ENCODE measurements at places on chromosomes 13 and 19. TPM values are rescaled to one million over a fixed set of nuclear protein-coding genes. Genes with fewer than 3 reads are reported as not detected.

Gene GZMM
- total RNA-seq, result 0.30 TPM

Gene ERVV-1
- total RNA-seq, result not detected

Gene CYSLTR2
- 2.4 TPM for total RNA-seq

Gene SF3A2
- total RNA-seq, result 51.5 TPM

Gene C1QTNF9
- total RNA-seq, result 2.1 TPM

Gene CYP4F8
- 1.8 TPM for total RNA-seq

Gene ZNF134
- 21.2 TPM for total RNA-seq

Gene LILRB5
- 4.1 TPM for total RNA-seq

Gene ELSPBP1
- not detected for total RNA-seq

All from skin of body (tissue), 3 donors.